ENCODE measurements at places on chromosomes 5 and 9.

- no peak for DNase-seq
Observed at GRCh38 chr5:181114844-181115778, 15.9 kb downstream of the OR2V1 start.

GRCh38 chr5:72397836-72398235 is 77.7 kb downstream of the PTCD2 start:
- DNase-seq, result no peak

- no peak for DNase-seq
Observed at GRCh38 chr5:40775846-40776657, 20.3 kb upstream of the TTC33 start.

GRCh38 chr9:101601904-101602765 is 7.4 kb upstream of the PPP3R2 start:
- DNase-seq, result no peak

DNA sequence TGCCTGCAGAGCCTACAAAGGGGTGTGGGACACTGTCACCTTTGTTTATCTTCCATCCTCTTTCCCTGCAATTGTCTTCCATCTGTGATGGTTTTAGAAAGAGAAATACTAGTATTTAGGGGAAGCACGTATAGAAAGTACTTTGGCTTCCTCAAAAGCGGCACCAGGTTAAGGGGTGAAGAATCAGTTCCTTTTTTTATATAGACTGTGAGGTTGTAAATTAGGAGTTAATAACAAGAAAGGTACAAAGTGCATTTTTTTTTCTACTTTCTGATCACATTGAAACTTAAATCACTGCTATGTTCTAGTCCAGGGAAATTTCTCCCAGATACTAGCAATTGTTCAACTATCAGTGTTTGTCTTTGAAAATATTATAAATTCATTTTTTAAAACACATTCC is 219.3 kb downstream of the CEMIP2 start:
- no peak for DNase-seq

DNA sequence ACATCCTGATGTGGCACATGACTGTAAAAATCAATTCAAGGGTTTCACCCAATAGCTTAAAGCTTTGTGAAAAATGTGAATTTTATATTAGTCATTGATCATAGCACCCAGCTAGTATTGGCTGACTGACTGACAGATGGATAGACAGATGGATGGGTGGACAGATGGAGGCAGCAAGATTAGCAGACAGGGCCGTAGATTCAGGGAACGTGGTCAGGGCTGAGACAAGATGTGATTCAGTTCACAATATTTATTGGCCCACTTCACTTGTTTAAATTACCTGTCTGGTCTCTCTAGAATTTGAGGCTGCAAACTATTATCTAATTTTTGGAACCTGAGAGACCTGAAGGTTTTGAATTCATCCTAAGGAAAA is 12.0 kb upstream of the PCSK5 start:
- DNase-seq, result no peak

GRCh38 chr5:107808671-107809137 is 138.0 kb upstream of the EFNA5 start:
- DNase-seq, result no peak

DNA sequence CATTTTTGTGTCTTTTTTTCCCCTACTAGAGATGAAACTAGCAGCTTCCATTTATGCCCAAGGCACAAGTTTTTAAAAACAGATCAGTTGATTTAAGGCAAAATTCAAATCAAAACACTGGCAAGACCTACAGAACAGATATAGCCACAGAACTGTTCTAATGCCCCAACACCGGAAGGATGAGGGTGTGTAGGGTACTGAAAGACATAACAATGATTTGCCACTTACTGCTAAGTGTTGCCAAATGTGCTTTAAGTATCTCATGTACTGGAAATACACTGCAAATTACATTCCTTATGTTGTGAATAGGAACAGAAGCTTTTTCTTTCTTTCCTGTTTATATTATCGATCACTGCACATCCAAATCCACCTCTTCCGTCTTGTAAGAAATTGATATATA is 189.0 kb downstream of the CETN3 start:
- no peak for DNase-seq

DNA sequence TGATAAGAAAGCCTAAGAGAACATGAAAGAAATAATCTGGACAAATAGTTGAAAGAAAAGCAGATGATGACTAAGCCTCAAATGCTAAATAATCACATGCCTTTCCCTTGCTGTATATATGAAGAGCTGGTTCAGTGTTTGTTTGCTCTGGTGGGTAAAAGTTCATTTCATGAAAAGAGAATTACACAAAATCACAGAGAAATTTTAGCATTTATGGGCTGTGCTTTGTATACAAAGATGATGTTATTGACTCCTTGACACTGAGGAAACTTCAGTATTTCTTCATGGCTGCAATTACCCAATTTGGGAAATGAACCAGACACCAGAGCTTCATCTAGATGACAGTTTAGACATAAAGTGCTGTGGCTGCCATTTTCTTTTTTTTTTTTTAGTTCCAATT is 527.2 kb downstream of the NR2F1-AS1 start:
- DNase-seq, result no peak

- no peak for DNase-seq
Observed at GRCh38 chr5:1763548-1763911, 36.1 kb downstream of the MRPL36 start.

DNA sequence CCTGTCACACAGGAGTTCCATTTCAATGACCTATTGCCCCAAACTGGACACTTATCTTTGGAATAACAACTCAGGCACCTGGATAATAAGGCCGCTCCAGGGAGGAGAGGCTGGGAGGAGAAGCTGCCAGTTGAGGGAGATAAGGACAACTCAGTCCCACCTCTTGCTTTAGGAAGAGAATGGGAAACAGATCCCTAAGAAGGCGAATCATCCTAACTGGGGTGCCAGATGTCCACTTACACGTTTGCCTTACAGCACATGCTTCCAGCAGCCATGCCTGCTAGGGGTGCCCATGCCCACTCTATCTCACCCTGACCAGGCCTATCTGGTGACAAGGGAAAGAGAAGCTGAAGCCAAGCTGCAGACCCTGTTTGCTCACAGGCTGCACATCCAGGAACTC is 6.5 kb downstream of the HK3 start:
- no peak for DNase-seq

DNA sequence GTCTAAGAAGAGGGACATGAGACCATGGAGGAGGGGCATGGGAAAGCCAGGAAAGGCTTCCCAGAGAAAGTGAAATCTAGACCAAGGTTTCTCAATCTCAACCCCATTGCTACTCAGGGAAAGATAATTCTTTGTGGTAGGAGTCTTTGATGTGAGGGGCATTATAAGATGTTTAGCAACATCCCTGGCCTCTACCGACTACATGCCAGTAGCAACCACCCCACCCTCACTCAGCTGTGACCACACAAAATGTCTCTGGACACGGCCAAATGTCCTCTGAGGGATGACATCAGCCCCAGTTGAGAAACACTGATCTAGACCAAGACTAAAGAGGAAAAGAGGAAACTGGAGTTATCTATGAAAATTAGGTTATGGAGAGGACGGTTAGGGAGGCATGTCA is 298.5 kb upstream of the KIF2A start:
- DNase-seq, result no peak

GRCh38 chr9:98851730-98852459 is 44.4 kb downstream of the GALNT12 start:
- DNase-seq, result no peak

GRCh38 chr5:161691911-161692310 is 6.4 kb downstream of the GABRA6 start:
- no peak for DNase-seq

GRCh38 chr9:92342825-92343488 is 17.2 kb downstream of the CENPP start:
- no peak for DNase-seq

DNA sequence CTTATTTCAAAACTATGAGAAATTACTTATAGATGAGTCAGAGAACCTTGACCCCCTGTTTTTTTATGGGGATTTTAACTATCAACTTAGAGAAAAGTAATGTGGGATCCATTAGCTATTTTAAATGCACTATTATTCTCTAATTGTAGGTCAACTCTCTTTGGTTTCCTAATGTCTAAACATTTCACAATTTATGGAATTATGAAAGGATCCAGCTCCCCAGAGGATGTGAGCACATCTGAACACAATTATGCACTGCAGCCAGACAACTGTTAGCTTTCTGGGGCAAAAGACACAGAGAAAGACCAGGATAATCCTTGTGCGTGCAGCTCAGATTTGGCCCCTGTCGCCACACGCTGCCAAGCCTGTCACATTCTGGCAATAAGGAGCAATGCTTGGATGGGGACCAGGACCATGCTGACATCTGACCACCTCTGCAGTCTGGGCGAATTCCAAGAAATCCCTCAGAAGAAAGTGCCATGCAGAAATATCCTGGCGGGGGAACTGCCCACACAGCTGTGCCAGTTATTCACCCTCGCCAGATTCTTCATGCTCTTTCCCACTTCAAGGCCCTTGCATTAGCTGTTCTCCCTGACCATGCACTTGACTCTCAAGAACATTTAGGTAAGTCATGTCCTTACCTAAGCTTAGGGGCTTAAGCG is 22.2 kb upstream of the CMBL start:
- no peak for DNase-seq

DNA sequence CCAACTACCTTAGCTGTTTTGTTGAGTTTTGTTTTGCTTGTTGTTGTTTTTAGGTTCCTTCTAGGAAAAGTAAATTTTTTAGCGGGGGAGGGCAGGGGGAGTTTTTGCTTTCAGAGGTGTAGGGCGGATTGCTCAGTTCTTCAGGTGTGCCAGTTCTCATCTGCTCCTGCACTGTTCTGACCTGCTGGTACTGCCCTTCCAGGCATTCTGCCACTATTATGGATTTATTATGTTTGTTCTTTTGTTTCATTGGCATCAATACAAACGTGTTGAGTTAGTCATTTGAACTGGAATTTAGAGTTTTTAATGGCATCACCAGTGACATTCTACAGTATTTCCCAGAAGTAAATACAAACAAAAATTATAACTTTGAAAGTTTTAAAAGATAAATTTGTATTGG is 26.0 kb downstream of the ERCC6L2 start:
- no peak for DNase-seq

- no peak for DNase-seq
Observed at GRCh38 chr5:30765227-30765626, 428.3 kb upstream of the CDH6 start.

DNA sequence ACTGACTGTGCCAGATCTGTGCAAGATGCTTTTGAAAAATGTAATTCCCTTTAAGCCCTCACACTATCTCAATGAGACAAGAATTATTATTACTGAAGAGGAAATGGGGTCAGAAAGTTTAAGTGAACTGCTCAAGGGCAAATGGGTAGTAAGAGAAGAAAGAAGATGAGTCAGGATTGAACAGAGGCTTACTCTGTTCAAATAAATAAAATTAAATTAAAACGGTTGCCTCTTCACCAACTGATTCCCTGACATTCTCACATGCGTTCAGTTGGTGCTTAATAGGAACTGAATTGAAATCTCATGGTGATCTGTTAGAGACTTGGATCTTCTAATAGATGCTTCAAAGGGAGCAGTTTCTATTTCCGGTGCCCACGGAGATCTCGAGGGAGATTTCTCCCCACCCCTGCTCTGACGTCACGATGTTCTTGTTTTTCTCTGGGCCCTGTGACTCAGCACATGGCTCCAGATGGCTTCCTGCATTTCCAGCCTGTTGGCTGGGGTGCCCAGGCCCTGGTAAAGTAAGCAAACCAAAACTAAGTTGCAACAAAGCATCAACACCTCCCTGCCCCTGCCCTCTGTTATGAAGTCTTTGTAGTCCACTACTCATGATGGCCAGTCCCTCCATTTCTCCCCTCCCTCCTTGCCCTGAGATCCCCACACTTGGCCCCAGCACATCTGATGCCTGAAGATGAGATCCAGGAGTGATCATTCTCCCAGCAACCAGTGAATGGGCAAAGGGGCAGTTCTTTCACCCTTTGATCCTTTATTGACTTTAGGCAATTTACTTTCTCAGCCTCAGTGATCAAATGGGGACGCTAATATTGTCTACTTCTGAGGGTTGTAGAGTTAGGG is 106.1 kb upstream of the CPEB4 start:
- DNase-seq, result peak; percentile 22

GRCh38 chr5:128252756-128253155 is 169.2 kb downstream of the SLC12A2 start:
- DNase-seq, result no peak

DNA sequence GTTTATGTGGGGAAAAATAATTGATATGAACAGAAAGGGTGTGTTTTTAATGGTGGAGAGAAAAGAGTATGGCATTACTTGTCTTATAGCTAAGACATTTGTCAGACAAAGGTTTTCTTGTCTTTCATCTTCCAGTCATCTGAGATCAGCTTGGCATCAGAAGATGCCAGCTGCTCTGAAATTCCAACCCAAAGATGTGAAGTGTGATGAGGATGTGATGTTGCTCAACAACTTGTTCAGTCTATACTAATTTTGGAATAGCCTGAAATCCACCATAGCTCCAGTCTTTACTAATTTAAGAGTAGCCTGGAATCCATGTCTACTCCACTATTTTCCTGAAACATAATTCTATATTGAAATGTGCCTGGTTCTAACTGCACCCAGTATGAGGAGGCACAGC is 182.3 kb downstream of the CFAP90 start:
- no peak for DNase-seq

GRCh38 chr5:96751203-96752169 is 56.3 kb downstream of the ERAP1 start:
- no peak for DNase-seq

- no peak for DNase-seq
Observed at GRCh38 chr9:100219347-100219746, 120.3 kb downstream of the INVS start.

DNA sequence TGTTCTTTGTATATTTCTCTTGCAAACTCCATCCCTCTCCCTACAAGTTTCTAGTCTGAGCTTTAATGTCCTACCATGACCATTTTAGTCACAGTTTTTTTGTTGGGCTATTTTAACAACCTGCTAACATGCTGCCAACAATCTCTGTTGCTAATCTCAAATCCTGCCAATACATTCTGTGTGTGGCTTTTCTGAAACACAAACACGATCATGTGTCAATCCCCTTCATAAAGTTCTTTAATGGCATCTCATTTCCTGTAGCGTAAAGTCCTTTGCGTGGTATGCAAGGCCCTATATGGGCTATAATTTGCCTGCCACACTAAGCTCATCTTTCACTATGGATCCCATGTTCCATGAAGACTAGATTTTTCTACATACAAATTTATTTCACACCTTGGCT is 180.6 kb downstream of the CWC27 start:
- DNase-seq, result no peak

DNA sequence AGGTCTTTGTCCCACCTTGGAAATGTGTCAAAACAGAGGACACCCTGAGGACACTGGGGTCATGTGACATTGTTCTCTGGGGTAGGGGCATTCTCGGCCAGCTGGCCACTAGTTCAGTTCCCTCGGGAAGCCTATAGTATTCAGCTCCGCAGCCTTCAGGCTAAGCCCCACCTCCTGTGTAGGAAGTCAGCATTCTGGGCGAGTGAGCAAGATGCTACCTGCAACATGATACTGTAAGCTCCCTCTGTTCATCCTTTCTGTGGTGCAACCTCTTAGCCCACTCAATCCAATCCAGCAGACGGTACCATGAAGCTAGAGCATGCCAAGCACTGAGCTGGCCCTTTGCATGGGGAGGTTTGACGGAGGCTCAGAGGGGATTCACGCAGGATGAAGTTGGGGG is 5.3 kb downstream of the NTNG2 start:
- no peak for DNase-seq

GRCh38 chr9:738209-738915 is 103.1 kb upstream of the DMRT1 start:
- no peak for DNase-seq

- DNase-seq, result no peak
Observed at GRCh38 chr9:79263628-79264027, 308.1 kb upstream of the TLE4 start.

GRCh38 chr9:133690081-133690561 is 48.0 kb downstream of the SARDH start:
- DNase-seq, result no peak

- DNase-seq, result no peak
Observed at GRCh38 chr5:32780508-32780919, 69.4 kb downstream of the NPR3 start.
